ENCODE measurements at places on chromosomes 1 and 21.

DNA sequence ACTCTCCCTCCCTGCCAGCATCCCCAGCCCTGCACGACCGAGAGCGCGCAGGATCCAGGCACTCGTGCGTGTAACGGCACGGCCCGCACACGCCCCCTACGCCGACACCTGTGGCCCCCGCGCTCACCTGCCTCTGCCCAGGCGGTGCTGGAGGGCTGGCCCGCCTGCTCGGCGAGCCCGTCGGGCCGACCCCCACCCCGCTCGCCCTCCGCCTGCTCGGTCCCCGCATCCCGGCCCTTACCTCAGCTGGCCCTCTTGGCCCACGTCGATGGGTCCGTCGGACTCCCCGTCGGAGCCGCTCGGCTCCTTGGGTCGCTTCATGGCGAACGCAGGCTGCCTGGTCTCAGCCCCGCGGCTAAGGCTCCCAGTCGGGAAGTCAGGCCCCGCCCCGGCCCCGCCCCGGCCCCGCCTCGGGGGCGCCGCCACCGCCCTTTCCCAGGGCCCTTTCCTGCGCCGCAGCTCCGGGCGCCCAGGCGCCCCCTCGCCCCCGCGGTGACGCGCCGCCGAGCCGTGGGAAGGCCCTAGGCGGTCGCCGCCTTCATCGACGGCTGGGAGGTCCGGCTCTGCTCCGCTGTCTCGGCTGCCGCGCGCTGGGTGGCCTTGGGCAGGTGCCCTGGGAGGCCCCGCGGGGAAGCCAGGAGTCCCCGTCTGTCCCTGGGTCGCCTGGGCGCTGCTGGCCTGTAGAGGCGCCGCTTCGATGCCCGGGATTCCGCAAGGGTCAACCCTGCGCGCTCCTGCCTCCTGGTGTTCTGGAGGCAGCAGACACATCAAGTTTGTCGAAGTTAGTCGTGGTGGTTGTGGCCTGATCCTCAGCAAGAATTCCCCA, at the start of gene HEYL:
Gene HEYL (minus strand): TSS at position 339 of the 826 bp plus-strand sequence. CDS start 18 bp downstream, at position 321.
- DNase-seq: peak; percentile 46

- DNase-seq: no peak
Measured at GRCh38 chr1:5599541-5599940, 392.7 kb downstream of the NPHP4 start.

- DNase-seq: no peak
Measured at GRCh38 chr1:95207223-95207935, 26.6 kb upstream of the RWDD3 start.

DNA sequence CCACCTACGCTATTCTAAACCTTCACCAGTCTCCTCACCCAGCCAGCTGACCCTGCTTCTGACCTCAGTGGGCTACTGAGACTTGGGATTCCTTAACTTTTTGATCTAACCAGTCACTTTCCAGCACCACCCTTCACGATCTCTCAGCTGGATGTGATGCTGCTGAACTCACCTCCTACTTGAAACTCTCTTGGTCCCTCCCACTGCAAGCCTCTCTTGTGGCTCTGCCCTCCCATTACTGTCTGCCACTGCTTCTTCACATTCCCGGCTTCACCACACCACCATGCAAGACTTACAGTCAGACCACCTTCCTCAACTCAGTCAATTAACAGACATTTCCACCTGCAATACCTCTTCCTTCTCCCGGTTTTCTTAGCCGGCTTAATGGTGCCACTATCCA, 6.3 kb downstream of the TAF5L start:
- DNase-seq: no peak

GRCh38 chr1:46488343-46489168, 1.1 kb upstream of the DMBX1 start:
- DNase-seq: no peak

DNA sequence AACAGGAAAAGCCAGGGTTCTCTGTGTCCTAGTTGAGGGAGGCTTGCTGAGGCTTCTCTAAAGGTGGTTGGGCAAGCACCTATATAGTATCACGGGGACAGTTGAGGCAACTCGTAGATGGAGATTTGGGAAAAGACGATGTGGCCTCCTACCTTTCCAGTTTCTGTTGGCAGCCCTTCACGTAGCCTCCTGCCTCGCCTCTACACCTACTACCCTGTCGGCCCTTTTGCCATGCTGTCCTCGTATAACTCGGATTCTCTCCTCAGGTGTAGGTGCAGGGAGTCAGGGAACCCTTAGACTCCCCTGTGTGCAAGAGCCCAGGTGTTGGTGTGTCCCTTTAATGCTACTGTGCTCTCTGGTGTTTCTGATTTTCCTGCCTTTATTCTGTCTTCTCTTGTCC, 10.3 kb downstream of the ZNF692 start:
- DNase-seq: no peak

DNA sequence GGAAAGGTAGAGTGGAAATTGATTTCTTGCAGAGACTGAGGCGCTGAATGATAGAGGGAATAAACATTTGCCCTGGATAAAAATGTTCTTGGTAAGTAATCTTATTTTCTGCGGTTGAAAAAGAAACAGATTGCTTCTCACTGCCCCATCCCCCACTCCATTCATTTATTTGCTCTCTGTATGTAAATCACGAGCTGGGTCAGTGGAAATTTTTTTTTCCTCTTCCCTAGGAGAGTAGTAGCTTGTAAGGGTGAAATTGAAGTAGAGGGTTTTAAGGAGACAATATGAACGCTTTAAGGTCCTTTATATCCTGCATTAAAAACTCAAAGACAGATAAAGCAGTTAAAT, 1.4 kb upstream of the BRINP3 start:
- DNase-seq: no peak

DNA sequence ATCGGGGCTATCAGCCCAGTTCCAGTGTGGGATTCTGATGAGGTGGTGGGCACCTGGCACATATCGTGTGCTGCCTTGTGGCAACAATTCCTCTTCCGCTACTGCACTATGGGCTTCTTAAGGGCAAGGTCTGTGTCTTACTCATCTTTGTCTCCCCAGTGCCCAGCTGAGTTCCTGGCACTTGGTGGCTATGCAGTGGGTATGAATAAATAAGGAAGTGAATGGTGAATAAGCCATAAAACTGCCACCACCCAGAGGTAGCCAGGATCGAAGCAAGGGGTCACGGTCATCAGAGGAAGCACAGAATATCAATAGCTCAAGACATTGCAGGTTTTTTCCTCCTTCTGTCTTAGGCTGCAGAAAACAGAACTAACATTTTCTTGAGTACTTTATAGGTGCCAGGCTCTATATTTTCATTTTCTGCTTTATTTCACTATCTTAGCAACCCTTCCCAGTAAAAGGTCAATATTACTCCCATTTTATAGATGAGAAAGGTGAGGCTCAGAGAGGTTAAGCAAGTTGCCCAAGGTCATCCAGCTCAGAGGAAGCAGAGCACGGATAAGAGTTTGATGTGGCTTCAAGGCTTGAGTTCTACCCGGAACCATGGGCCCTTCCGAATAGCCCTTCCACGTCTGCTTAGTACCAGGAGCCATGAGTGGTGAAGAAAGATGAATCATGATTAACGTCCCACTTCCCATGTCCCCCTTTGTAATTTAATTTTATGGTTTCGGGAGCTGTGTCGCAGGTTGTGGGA, 10.2 kb downstream of the C1orf94 start:
- DNase-seq: no peak

GRCh38 chr21:42680058-42680330, 26.6 kb downstream of the PDE9A start:
- no peak for DNase-seq

DNA sequence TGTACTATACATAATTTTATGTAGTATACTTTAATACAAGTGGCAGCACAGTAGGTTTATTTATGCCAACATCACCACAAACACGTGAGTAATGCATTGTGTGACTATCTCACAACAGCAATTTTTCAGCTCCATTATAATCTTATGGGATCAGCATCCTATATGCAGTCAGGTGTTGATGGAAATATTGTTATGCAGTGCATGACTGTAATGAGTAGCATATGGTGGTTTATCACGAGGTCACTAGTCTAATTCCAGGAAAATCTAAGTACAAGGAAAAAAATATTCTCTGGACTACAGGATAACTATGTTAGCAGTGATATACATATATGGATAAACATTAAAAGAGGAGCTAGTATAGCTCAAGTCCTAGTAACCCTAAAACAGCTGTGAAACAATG, 69.0 kb downstream of the ATP1B1 start:
- no peak for DNase-seq

- no peak for DNase-seq
Measured at GRCh38 chr1:177080564-177080963, 83.9 kb downstream of the ASTN1 start.

DNA sequence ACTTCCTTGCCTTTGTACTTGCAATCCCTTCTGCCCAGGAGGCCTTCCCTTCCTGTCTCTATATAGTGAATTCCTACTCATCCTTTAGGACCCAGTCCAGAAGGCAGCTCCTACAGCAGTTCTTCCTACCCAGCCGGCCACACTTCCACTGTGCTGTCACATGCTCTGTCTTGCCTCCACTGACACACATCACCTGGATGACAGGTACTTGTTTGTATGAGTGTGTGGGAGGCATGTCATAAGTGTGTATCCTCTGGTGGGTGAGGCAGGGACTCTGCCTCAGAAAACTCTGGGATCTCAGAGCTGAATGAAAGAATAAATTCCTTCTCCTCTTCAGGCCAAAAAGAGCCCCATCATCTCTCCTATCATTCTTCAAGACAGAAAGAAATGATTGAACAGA, 5.1 kb upstream of the OSCP1 start:
- no peak for DNase-seq

DNA sequence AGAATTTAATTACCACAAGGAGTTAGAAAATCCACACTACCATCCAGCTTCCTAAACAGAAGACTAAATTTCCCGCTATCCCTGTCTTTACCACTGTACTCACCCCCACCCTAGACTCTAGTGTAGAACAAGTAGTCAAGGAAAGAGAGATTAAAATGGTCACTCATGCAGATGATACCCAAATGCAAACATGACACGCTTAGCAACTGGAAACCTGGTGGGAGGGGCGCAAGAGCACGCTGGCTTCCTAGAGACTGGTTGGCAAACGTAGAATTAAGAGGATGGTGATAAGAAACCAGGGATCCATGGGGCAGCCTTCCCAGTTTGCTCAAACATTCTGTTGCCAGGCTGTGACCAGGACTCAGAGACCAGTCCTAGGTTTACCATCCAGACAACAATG, 9.9 kb upstream of the LDLRAD1 start:
- no peak for DNase-seq

DNA sequence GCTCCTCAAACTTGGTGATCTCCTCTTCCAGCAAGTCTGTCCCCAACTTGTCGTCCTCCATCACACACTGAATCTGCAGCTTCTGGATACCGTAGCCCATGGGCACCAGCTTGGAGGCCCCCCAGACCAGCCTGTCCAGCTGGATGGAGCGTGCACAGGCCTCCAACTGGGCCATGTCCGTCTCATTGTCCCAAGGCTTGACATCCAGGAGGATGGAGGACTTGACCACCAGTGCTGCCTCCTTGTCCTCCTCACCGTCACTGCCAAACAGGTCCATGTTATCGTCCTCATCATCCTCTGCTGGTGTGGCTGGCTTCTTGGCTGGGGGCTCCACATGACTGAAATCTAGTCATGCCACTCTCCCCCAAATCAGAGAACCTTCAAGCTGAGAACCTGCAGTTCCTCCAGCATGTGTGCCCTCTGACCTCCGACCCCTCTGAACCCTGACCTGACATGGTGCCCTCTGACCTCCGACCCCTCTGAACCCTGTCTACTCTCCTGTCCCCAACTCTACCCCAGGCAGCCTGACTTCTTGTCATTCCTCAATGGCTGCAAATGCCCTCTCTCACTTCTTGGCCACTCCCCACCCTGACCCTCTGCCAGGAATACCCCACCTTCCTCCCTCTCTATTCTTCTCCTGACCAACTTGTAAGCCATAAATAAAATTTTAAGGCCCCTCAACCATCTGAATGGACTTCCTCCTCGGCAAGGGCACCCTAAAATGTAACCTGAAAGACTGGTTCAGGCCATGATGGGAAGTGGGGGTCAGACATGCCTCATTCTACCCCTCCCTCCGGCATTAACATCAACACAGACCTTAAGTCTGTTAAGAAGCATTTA, 275.7 kb upstream of the C1orf174 start:
- no peak for DNase-seq

- no peak for DNase-seq
Measured at GRCh38 chr1:153763365-153764225, 11.6 kb upstream of the SLC27A3 start.

GRCh38 chr1:156111355-156111962, 3.1 kb upstream of the LMNA start:
- no peak for DNase-seq

DNA sequence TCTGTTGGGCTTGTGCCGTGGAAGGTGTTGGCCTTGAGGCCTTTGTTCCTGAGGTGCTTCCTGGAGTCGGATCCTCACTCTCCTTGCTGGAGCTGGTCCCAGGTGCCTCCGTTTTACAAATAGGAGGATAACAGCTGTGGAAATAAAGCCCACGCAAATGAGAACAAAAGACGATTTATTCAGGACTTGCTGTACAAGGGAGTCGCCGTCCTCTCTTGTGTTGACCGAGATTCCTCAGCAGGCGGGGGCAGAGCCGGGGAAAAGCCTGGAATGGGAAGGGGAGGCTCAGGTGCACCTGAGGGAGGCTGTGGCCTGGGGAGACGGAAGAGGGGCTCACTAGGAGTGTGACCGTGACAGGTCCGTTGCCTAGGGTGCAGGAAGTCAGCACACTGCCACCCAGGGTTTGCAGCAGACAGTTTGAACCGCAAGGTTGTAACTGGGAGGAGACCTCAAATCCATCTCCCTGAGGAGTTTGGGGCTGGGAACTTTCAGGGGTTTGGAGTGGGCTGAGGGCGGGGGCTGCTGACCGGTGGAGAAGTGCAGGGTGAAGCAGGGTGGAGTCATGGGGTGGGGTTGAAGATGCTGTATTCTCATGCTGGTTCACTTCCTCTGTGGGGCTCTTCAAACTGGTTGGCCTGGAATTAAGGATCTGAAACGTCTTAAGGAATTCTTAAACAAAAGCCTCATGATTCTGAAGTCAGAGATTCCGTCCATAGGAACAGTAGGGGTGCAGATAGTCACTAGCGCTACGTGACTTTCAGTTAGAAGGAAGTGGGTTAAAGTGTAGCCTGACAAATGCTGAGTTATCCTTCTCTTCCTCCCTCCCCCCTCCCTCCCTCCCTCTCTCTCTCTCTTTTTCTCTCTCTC, 2.6 kb upstream of the CSTB start:
- DNase-seq: no peak

All from mesothelial cell of epicardium (in vitro differentiated cells).